EL (cell line): ENCODE measurements at places on chromosomes 1 and 21.
A peak's percentile ranks its signal among the peaks of the same experiment; 100 is the strongest.

GRCh38 chr1:207462535-207462934 lies 8.4 kb downstream of the CR2 start:
- no peak for DNase-seq

DNA sequence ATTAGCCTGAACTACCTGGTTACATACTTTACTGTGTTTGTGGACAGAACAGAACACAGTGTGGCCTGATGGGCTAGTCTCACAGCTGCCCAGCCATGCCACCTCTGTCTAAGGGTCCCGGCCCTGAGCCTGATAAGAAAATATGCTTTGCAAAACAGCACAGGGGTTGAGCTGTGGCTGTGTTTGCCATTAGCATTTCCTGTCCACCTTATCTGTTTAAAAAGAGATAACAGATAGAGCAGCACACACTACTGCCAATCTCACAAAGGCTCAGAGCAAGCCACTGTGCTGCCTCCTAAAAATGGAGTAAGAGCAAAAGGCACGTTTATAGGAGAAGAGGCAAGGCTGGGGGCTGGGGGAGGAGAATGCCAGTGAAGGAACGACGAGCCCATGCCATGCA lies 95.0 kb downstream of the SUSD4 start:
- DNase-seq, result no peak

DNA sequence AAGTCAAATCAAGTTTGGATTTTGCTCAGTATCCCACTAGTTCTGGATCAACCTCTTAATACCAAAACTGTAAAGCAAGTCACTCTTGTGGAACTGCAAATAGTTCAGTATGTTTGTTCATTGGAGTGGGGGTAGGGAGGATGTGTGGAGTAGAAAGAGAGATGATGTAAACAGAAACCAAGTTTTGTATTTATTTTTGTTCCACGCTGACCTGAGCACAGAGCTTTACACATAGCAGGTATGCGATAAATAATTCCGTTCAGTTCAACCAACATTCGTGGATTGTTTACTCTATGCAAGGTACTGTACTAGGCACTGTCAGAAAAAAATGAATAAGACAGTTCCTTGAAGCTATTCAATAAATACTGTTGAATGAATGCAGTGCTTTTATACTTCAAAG lies 4.5 kb upstream of the ZNF644 start:
- DNase-seq, result no peak

- no peak for DNase-seq
Observed at GRCh38 chr1:195186544-195186943, 1421.7 kb downstream of the KCNT2 start.

DNA sequence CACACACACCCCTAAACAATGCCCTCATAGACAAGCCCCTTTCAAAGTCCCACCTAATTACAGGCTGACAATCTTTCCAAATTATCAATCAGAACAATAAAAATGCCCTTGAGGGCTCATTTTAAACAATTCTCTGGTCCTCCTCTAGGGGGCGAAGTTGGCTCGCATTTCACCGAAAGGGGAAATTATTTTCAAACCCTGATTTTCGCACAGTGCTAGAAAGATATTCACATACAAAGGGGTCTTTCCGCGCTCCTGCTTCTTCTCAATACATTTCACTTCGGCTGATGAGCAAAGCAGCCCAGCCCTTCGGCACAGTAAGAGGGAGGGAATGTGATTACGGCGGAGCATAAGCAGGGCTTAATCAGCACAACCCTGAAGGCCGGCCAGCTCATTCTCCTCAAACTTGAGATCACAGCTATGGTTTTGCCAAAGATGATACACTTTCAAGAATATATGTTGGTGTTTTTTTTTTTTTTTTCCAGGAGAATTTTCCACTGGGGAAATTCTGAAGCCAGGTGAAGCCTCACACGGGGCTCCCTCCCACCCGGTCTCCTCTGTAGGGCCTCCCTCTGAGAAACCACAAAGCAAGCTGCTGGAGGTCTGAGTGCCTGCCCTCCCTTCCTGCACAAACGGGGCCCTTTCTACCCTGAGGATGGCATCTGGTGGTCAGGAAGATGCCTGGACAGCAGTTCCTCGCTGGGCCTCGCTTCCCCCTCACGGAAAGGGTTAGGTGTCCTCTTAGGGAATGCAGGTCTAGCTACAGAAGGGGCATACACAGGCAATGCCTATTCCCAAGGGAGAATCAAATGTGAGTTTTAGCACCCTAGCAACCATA lies 66.9 kb downstream of the GNG12 start:
- DNase-seq, result peak; percentile 91

- no peak for DNase-seq
Observed at GRCh38 chr1:237913345-237913744, 22.6 kb upstream of the ZP4 start.

GRCh38 chr1:24695202-24695974 lies 49.9 kb upstream of the CLIC4 start:
- DNase-seq, result no peak

- DNase-seq, result peak; percentile 75
Observed at GRCh38 chr1:204171751-204172178, 5.6 kb upstream of the REN start.

- DNase-seq, result peak; percentile 6
Observed at GRCh38 chr1:209783386-209783785, 973 bp downstream of the C1orf74 start.

DNA sequence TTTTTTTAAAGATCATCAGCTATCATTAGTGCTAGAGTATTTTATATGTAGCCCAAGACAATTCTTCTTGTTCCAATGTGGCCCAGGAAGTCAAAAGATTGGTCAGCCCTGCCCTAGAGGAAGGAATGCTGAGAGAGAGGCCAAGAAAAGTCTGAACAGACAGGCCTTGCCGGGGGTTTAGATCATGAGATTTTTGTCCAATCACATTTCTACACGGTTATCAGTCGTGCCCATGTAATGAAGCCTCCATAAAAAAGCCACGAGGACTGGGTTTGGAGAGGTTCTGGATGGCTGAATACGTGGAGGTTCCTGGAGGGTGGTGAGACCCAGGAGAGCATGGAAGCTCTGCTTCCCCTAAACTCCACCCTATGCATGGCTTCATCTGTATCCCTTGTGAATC lies 24.3 kb upstream of the ENO1 start:
- DNase-seq, result peak; percentile 75

GRCh38 chr1:52142220-52143183 lies 613 bp downstream of the ZFYVE9 start:
- DNase-seq, result peak; percentile 67

- DNase-seq, result no peak
Observed at GRCh38 chr1:74683656-74684055, 10.1 kb upstream of the ERICH3 start.

- peak; percentile 68 for DNase-seq
Observed at GRCh38 chr1:203117611-203118575, 9.6 kb upstream of the ADORA1 start.

DNA sequence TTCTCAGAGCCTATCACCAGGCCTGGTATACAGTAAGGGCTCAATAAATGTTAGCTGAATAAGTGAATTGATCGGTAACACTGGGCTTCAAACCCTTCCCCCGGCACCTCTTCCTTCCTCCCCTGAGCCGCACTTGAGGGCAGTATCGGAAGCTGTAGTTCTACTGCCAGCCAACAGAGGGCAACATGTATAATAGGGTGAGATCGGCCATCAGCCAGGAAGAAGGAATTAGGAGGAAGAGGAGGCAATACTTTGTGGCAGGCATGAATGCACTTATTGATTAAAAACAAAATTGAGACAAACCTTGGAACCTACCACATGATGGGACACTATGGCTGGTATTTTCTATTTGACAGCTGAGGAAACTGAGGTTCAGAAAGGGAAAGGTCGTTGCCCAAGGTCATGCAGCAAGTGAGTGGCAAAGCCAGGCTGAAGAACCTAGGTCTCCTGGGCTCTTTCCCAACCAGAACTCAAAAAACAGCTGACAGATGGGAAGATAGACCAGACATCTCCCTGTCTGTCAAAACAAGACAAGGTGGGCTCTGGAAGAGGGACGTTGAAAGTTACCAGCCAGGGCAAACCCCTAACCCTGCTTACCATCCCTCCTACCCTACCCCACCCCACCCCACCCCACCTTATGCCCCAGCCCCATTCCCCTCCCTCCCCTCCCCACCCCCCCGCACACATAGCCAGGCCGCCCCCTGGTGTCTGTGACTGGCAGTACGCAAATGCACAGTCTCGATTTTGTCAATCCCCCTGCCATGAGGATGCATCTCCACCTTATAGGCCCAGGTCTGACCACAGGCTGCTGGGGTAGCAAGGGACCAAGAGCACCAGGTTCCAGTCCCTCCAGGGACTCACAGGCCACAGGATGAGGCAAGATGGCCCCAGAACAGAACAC lies 107.3 kb upstream of the RUNX3 start:
- peak; percentile 30 for DNase-seq

GRCh38 chr1:10973552-10973951 lies 38.9 kb upstream of the TARDBP start:
- DNase-seq, result peak; percentile 72

GRCh38 chr1:153932156-153933131 lies 9.7 kb upstream of the GATAD2B start:
- DNase-seq, result no peak

- DNase-seq, result no peak
Observed at GRCh38 chr1:25737130-25737529, 62.9 kb upstream of the SELENON start.

GRCh38 chr1:180235077-180235501 lies 5.0 kb downstream of the LHX4 start:
- DNase-seq, result no peak

DNA sequence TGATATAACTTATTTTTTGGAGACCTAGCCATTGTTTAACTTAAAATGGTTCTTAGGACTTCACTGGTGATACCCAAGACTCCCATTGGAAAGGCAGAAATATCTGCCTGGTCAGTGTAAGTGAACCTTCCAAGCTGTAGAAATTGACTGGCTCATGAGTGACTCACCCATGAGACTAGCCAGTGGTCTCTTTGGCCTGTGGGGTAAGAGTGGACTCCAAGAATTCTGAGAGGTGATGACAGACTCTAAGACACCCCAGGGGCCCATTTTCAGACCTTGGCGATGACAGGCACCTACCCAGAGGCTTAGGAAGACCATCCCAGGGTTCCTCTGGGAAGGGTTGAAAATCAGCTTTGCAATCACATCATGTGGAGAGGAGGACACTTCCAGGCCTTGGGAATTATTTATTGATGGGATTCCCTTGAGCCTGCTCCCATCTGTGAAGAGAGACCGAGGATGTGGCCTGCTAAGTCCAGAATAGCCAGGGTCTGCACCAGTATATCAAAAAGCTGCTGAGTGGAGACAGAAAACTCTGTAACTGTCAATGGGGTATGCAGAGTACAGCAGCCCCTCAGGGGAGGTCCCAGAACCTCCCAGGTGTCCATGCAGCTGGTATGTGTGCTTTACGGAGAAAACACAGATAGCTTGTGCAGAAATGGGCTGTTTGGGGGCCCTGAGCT lies 78.9 kb downstream of the KAZN start:
- DNase-seq, result no peak

- DNase-seq, result no peak
Observed at GRCh38 chr1:210857705-210858104, 276.2 kb downstream of the KCNH1 start.

- DNase-seq, result no peak
Observed at GRCh38 chr1:109249654-109250401, 489 bp downstream of the CELSR2 start.

DNA sequence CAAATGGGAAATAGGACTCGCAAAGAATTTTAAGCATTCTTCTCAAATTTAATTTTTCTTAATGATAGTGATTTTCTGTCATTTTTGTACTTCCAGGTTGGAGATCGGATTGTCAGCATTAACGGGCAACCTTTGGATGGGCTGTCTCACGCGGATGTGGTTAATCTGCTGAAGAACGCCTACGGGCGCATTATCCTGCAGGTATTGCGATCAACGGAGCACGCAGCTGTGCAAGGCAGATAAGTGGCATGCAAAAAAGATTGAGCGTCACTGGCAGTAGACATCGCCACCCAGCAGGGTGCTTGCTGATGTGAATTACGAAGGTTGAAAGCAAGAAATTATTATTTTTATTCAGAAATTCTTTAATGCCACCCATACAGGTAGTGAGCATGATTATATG lies 65.9 kb upstream of the L1TD1 start:
- DNase-seq, result no peak

- no peak for DNase-seq
Observed at GRCh38 chr1:64595871-64596515, 126.1 kb downstream of the CACHD1 start.

DNA sequence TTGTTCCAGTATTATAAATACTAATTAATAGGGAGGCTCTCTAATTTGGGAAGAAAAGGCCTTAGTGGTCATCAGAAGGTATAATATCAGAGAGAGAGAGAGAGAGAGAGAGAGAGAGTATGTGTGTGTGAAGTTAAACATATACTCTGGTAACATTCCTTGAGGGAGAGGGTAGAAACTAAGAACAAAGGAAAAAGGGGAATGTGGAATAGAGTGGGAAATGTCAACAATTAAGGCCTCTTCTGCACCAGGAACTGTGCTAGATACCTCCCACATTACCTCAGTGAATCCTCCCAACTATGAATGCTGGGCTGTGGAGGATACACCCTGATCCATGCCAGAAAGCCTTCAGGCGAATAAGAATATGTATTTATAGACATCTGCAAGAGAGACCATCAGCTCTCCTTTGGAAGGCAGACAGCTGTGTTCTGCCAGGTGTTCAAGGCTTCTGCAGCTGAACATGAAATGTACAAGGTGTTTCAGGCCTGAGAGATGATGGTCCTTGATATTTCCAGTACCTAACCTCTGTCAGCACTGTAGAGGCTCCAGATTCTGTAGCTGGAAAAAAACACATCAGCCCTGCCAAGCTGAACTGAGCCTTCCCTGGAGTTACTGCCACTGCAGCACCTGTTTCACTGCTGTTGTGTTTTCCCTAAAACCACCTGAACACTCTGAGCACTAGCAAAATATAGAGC lies 29.1 kb downstream of the TBX15 start:
- no peak for DNase-seq
